ENCODE measurements at places on chromosomes 5 and 9. TPM values are rescaled to one million over a fixed set of nuclear protein-coding genes. Genes with fewer than 3 reads are reported as not detected.

Gene MSANTD3
- total RNA-seq, result 25.1 TPM

Gene PTGR1
- total RNA-seq, result 111 TPM

Gene SPATA31C1
- not detected for total RNA-seq

Gene IL13
- not detected for total RNA-seq

Gene SMIM33
- total RNA-seq, result not detected

Gene FCN1
- not detected for total RNA-seq

Gene GFI1B
- not detected for total RNA-seq

Gene ANKRD31
- 0.05 TPM for total RNA-seq

Gene SLC34A1
- total RNA-seq, result not detected

Gene SLC6A7
- total RNA-seq, result not detected

Gene AUH
- 21.2 TPM for total RNA-seq

Gene NPR3
- total RNA-seq, result 6.5 TPM

Gene TLX3
- not detected for total RNA-seq

Gene GPR21
- total RNA-seq, result 0.19 TPM

Gene FSD1L
- total RNA-seq, result 1.2 TPM

Gene LURAP1L
- total RNA-seq, result 2.5 TPM

Gene NOXA1
- 0.12 TPM for total RNA-seq

Gene C9orf153
- total RNA-seq, result not detected

Gene NMUR2
- not detected for total RNA-seq

Gene GRM6
- total RNA-seq, result not detected

Gene DNAH5
- total RNA-seq, result 0.12 TPM

Data from cardiac ventricle fibroblast (primary cell).